NCI-H187 (cell line): ENCODE measurements at places on chromosomes 5 and 9.

DNA sequence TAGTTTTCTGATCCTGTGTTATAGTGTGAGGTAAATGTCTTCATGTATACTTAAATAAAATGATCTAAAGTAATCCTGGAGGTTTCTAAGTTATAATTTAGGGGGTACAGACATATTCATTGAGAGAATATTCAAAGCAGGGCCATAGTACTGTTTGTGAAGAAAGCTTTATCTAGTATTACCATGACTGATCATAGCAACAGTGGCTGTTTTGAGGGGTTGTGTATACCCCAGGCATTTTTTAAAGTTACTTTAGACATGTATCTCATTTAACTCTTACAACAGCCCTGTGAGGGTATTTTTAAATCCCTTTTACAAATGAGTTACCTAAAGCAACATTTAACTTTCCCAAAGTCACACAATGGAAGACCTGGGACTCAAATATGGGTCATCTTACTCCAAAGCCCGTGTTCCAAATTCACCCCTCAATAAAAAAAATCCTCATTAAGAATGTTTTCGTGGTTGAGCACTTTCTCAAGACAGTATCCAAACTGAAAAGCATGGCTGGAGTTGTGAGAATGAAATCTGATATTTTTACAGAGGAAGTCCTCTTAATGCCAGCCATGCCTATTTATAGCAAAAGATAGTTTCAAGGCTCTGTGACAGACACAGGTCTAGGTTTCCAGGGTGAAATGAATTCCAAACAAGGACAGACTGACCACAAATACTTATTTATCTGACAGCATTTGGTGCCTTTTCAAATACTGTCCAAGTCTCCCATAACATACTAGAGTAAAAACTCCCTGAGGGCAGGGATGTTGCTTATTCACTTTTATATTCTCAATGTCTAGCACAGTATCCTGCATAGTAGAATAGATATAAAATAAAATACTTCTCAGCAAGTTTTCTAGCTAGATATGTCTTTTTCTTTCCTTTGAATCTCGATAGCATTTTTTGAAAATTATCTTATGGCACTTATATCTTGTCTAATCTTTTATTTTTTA lies 10.4 kb downstream of the STOM start:
- no peak for DNase-seq

DNA sequence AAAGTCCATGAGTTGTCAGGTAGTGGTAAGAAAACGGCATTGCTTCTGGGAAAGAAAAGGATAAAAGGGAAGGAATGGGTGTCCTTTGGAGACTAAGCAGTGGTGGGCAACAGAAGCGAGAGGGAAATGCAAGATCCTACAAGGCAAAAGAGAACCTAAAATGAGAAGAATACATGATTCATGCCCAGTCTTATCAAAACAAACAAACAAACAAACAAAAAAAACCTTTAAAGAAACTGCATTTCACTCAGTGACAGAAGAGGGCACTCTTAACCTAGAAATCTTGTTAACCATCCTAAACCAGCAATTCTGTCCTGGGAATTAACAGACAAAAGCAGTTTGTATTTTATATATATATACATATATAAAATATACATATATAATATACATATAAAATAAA lies 88.5 kb downstream of the SUSD1 start:
- no peak for DNase-seq

GRCh38 chr5:52598968-52599367 lies 188.7 kb upstream of the ITGA1 start:
- DNase-seq, result no peak

DNA sequence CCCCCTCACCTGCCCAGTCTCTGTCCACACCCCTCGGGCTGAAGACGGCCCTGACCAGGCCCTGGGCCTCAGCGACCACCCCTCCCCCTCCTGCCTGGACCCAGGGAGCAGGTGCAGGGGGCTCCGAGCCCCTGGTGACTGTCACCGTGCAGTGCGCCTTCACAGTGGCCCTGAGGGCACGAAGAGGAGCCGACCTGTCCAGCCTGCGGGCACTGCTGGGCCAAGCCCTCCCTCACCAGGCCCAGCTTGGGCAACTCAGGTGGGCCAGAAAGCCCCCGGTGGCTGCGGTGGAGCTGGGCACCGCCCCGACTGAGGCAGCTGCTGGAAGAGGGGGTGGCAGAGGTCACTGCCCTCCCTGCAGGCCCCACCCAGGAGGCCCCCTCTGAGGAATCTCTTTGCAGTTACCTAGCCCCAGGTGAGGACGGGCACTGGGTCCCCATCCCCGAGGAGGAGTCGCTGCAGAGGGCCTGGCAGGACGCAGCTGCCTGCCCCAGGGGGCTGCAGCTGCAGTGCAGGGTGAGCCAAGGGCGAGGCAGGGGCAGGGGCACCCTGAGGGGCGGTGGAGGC lies 7.7 kb downstream of the ENTPD8 start:
- DNase-seq, result no peak

GRCh38 chr5:10059980-10060379 lies 189.7 kb downstream of the ATPSCKMT start:
- no peak for DNase-seq

DNA sequence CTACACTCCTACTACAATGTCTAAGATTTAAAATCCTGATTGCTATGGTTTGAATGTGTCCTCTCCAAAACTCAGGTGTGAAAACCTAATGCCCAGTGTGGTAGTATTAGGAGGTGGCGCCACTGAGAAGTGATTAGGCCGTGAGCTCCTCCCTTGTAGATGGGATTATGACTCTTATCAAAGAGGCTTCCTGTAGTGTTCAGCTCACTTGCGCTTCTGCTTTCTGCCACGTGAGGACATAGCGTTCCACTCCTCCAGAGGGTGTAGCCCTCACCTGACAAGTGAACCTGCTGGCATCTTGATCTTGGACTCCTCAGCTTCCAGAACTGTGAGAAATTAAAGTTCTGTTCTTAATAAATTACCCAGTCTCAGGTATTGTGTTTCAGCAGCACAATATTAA lies 33.0 kb upstream of the WHRN start:
- DNase-seq, result no peak

DNA sequence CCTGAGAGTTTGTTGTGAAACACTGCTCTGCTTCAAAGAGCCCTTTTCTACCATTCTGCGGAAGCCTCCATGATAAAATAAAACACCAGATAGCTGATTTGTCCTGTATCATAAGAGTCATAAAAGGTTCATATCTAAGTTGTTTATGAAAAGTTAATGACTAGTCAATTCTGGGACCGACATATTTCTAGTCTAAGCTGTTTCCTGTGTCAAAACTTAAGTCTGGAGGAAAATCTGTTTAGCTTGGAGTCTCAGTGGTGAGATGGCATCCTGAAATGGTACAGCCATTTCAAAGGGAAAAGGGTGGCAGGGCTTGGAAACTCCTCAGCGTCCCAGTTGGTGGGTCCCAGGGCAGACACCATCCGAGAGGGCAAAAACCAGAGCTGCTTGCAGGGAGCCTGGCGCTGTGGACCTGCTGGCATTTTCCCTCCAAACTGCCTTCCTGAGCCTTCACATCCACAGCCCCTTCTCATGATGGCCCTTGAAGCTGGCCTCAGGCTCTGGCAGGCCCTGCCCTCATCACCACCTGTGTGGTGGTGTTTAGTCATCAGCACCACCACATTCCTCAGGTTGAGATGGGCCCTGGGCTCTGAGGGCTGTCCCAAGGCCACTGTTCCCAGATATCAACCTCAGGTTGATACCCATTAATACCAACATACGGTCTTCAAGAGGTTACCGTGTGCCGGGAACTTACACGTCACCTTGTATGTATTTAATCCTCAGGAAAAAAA lies 184.0 kb downstream of the HSPA4 start:
- DNase-seq, result no peak

DNA sequence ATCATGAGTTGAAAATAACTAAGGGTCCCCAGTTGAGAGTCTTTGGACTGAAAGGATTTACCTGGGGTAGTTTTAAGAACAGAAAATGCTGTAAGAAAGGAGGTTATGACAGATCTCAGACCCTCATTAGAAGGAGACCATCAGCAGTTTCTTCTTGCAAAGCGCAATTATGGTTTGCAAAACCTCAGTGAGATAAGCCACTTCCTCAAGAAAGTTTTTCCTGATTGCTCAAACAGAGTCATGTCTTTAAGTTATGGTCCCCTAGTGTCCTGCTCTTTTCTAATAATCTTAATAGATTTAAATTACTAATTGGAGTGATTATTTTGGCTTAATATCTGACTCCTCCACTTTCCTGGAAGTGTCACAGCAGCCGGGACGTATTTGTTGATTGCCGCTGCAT lies 293.2 kb upstream of the KLF4 start:
- no peak for DNase-seq

DNA sequence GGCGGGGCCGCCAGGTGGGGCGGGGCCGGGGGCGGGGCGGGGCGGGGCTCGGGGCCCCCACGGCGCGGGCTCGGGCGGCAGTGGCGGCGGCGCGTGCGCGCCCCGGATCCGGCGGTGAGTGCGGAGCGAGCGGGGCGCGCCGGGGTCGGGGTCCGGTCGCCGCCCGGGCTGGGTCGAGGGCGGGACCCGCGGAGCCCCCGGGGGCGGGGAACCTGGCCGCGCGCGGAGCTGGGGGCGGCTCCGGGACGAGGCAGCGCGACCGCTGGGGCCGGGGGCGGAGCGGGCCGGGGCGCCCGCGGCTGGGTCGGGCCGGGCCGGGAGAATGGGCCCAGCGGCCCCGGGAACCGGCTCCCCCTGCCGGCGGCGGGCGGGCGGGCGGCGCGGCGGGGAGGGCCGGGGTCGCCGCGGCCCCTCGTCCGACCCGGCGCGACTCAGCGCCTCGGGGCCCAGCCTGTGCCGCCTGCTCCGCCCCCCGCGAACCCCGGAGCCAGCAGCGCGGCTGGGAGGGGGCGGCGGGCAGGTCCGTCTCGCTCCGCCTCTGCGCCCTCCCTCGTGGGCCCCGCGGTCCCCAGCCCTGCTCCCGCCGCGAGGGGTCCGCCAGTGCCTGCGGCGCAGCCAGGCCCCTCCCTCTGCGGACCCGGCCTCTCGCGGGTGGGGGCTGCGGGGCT lies 3.1 kb downstream of the EGFL7 start:
- no peak for DNase-seq

GRCh38 chr5:172713113-172713808 lies 57.7 kb downstream of the DUSP1 start:
- DNase-seq, result no peak

DNA sequence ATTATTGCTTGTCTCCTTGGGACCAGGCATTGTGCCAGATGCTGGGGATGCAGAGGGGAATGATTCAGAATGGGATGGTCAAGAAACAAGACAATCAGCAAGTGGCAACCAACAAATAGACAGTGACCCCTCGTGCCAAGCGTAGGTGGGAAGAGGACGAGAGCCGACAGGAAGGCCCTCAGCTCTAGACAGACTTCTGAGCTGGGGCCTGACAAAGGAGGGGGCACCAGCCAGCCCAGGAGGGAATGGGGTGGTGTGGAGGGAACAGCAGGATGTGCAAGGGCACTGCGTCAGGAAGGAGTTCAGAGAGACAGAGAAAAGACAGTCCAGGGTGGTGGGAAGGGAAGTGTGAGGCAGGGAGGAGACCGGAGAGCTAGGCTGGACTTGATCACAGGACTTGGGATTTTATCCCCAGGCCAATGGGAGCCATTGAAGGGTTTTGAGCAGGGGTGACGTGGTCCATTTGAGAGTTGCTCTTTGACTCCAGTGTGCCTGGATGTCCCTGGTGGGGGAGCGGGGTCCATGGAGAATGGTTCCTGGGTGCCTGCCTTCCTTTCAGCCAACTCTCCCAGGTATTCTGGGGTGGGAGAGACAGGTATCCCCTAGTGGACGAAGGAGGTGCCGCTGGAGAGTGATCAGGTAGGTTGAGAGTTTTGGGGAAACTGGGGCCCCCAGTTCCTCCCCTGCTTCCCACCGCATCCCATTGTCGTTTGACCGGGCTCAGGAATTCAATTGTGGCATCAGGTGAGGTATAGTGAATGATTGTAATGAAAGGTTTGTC lies 79.3 kb upstream of the ZNF618 start:
- no peak for DNase-seq

DNA sequence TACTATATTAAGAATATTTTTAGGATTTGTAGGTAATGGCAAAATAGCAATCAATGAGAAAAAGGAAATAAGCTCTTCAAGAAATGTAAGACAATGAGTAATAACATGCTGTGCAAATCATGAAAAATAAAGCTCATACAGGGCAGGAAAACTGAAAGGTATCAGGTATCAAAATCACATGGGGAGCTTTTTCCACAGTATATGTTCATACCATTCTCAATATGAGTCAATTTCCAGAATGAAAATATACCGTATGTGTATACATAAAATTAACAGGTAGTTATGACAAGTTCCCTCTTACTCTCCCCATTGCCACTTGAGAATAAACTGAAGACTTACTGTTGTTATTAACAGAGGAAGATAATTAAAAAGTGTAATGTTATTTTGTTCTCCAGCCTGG lies 35.9 kb downstream of the EFCAB9 start:
- DNase-seq, result no peak

GRCh38 chr9:79431019-79431679 lies 140.6 kb upstream of the TLE4 start:
- no peak for DNase-seq

DNA sequence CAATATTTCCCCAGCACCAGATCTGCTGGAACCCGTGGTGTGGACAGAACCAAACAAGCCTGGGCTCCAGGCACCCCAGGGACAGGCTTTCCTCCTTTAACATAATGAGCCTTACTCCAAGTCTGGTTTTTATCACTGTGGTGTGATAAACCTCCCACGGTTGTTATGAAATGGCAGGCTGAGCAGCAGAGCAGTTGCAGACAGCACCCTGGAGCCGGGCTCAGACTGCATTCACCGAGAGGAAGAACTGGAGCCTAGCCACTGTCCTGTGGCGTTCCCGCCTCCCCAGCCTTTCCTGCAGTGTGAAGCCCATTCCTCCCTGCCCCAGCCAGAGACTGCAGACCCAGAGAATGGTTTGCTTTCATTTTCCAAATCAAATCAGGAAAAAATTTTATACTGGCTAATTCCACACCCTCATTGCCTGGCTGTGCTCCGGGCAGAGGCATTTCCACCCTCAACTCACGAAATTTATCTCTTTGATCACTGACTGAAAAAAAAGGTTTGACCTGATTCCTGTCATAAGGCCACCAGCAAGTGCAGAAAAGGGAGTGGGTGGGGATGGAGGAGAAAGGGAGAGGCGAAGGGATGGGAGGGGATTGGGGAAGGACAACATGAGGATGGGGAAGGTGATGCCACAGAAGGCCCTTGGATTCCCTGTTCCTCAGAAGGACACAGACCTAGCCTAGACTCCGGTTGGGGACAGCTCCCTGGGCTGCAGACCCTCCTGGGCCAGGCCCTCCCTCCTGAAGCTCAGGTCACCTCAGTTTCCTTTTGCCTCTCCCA lies 18.9 kb downstream of the IPPK start:
- no peak for DNase-seq

DNA sequence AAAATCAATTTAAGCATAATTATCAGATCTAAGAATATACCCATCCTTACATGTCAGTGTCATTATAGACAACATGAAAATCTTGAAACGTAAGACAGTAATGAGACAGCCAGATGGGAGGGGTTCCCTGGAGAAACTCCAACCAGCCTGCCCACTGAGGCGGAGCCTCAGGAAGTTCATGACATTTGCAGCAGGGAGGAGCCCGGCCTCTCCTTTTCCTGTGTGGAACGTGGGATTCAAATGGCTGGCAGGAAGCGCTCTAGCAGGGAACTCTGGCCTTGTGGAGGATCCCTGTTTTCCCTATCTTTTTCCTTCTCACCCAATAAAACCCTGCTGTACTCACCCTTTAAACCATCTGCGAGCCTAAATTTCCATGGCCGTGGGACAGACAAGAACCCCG lies 176.6 kb upstream of the KCNN2 start:
- DNase-seq, result no peak

GRCh38 chr9:75117564-75117963 lies 29.2 kb downstream of the OSTF1 start:
- no peak for DNase-seq

GRCh38 chr9:92297611-92298010 lies 4.1 kb upstream of the IARS1 start:
- DNase-seq, result no peak

- DNase-seq, result no peak
These were observed 148.3 kb downstream of the GAPVD1 start for GRCh38 chr9:125409637-125410521.
